Karpas-422 (cell line): ENCODE measurements at places on chromosomes 6 and 20.
A peak's percentile ranks its signal among the peaks of the same experiment; 100 is the strongest.

- DNase-seq, result peak; percentile 89
Observed at GRCh38 chr6:95280686-95281273, 296.6 kb upstream of the MANEA start.

- DNase-seq, result no peak
Observed at GRCh38 chr20:24443436-24443835, 26.0 kb upstream of the SYNDIG1 start.

- no peak for DNase-seq
Observed at GRCh38 chr6:112909781-112910180, 562.7 kb downstream of the RFPL4B start.

GRCh38 chr6:30590509-30590908 lies 19.3 kb downstream of the ABCF1 start:
- DNase-seq, result no peak

- DNase-seq, result peak; percentile 79
Observed at GRCh38 chr20:32902456-32903420, 44.0 kb downstream of the EFCAB8 start.

GRCh38 chr6:30769088-30769852 lies 24.9 kb upstream of the IER3 start:
- DNase-seq, result no peak

DNA sequence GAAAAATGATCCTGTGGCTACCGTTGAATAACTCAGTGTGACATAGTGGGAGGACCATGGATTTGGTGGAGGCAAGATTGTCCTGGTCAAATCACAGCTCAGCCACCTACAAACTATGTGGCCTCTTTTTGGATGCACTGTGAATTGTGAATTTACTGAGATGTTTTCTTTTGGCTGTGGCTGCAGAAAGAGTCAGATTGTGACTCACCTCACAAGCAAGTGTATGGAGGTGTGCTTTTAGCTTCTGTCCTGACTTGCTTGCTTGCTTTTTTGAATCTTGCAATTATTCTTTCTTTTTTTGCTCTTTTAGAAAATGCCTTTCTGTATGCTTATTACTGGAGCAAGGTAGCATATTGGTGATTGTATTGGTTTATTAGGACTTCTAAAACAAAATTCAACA lies 122.9 kb upstream of the FOXO3 start:
- no peak for DNase-seq

GRCh38 chr6:134217105-134217797 lies 100.7 kb downstream of the SGK1 start:
- no peak for DNase-seq

DNA sequence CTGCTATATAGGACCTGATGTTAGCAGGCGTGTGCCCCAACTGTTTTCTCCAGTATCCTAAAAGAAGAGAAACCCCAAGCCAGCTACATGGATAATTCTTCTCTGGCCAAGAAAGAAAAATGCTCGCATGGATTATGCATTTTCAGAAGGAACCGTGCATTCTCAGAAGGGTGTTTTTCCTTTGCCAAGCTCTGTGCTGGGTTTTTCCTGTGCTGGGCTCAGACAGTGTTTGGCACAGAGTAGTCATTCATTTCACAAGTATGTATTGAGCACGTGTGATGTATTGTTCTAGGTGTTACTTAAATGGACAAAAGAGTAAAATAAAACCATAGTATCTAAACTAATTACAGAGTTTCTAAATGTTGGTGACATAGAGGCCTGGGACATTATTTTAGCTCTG lies 62.7 kb upstream of the ZNF133 start:
- DNase-seq, result no peak

DNA sequence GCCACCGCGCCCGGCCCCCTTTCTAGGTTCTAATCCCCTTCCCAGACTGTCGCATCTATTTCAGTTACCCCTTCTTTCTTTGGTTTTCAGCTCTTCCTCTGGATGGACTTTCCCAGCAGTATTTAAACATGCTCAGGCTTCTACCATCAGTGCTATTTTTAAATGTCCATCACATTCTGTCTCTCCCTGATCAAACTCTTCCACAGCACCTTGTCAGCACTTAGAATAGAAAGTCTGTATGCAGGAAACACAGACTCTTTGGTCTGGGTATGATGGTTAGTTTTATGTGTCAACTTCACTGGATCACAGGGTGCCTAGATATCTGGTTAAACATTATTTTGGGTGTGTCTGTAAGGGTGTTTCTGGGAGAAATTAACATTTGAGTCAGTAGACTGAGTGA lies 297.8 kb upstream of the ECI2 start:
- no peak for DNase-seq

DNA sequence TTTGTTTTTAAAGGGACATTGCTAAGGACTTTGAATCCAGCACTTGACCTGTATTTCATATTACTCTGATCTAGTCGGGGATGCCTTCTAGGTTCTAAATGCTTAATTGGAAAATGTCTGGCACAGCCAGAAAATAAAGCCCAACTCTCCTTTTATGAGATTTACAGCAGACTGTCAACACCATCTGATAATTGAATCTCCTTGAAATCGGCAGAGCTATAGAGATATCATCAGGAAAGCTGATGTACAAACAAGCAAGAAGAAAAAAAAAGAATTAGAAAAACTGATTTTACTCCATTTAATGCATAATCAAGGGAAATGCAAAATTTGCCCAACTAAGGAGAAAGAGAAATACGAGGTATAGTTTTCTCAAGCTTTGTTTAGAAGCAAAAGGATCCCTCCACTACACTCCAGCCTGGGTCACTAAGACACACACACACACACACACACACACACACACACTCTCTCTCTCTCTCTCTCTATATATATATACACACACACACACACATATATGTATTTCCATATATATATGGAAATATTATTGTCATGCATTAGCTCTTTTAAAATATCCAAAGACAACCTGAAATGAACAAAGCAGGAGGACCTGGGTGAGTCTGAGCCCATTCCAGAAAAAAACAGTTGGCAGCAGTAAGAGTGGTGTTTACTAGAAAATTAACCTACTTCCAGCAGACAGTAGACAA lies 9.5 kb upstream of the FOXC1 start:
- no peak for DNase-seq

GRCh38 chr6:24441599-24441904 lies 38.8 kb downstream of the MRS2 start:
- no peak for DNase-seq

- peak; percentile 85 for DNase-seq
Observed at GRCh38 chr6:95091823-95092436, 485.4 kb upstream of the MANEA start.

GRCh38 chr6:167575158-167575696 lies 250.3 kb downstream of the TTLL2 start:
- DNase-seq, result no peak

DNA sequence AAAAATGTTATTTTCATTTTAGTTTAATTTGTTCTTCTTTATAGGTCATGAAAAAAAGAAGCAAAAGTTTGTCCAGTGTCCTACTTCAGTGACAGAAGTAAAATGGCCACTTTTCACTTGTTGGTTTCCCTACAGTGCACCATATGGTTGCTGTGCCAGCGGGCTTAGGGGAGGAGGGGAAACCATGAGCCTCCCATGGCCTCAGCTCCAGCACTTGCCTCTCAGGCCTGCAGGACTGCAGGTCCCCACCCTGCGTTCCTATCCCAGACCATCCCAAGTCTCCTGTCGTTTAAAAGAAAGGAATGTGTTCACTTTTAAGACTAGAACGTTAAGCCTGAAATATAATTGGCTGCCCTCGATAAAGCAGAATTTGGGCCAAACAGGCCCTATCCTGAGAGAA lies 210.0 kb upstream of the TAB2 start:
- no peak for DNase-seq

GRCh38 chr6:40011844-40012243 lies 77.6 kb upstream of the MOCS1 start:
- DNase-seq, result no peak

GRCh38 chr6:38164671-38165108 lies 345.2 kb downstream of the ZFAND3 start:
- DNase-seq, result no peak

GRCh38 chr20:62118113-62119043 lies 3.9 kb upstream of the LSM14B start:
- no peak for DNase-seq

DNA sequence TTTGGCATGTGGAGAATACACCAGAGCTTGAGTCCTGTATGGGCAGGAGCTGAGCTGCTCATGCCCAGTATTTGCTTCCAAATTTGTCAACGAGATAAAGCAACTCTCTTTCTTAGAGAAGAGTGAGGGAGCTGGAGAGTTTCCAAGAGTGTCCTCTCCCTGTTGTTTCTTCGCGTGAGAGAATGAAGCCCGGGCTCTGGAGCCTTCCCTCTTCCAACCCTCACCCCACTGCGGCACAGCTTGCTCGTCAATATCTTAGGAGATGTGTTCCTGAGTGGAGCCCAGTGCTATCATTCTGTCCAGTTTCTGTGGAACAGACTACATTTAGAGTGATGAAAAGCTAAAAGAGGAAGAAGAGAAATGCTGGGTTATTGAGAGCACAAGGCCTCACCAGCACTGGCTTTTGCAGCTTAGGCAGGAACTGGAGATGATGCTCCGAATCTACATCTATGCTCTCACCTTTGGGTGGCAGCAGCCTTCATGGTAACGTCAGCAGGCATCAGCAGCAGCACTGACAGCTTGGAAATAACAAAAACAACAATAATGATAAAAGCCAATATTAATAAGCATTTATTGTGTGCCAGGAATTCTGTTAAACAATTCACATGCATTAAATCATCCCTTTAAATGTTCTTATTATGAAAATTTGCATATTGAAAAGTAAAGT lies 66.5 kb upstream of the TFB1M start:
- DNase-seq, result peak; percentile 47

- peak; percentile 74 for DNase-seq
Observed at GRCh38 chr6:145214570-145214969, 520.8 kb downstream of the EPM2A start.

DNA sequence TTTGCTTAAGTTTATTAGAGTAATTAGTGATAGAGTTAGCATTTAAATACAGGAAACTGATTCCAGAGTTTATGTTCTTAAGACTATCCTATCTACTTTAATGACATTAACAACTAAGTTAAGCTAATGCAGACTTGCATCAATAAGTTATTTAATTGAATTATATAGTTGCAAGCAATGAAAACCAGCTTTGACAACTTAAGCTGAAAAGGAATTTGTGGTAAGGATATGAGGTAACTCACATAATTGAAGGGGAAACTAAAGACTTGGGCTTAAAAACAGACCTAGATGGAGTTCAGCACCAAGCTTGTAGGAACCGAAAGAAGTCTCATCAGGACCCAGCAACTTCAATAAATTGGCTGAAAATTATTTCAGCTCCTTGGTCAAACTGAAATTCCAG lies 222.3 kb downstream of the IBTK start:
- DNase-seq, result no peak

DNA sequence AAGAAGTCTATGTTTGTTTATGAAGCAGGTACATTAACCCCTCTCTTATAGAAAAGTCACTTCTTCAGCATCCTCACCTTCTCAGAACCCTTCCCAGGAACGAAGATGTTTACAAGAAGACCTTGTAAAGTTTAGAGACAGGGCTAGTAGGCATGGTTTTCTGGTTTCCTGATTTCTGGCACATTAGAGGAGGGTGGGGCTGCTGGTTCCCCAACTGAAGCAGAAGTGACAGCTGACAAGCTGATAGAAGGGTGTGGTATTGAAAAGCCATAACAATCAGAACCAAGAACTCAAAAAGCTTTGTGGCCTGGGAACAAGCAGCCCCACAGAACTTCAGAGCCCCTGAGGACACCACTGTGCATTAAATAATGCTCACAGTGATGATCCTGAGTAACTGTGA lies 91.2 kb downstream of the RTN4IP1 start:
- DNase-seq, result no peak

DNA sequence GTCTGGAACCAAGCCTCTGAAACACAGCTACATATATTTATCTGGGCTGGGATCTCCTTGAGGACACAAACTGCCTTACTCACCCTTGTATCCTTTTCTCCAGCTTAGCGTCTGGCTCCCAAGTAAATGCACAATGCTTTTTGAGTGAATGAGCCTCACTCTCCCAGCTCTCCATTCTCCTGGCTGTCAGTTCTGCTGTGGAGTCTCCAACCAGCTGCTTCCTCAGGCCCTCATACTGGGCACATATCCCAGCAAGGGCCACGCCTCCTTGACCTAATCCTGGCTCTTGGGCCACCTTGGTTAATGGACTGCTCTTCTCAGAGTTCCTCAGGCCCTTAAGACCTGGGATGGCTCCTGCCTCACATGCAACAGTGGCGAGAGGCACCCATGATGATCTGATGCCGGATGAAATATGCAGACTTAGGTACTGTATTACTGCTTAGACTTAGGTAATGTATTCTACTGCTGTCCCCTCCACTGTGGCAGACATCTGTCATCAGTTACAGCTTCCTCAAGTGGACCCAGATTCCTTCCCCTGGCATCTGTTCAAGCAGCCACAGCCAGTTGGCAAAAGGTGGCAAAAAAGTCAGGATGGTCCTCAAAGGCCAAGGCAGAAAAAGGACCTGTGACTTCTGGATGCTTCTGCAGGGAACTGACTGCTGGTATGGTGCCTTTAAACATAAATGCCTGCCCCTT lies 16.5 kb downstream of the SNHG17 start:
- DNase-seq, result no peak

- DNase-seq, result no peak
Observed at GRCh38 chr6:152720974-152721373, 23.3 kb downstream of the MYCT1 start.

GRCh38 chr6:42545226-42545773 lies 18.5 kb upstream of the UBR2 start:
- no peak for DNase-seq

DNA sequence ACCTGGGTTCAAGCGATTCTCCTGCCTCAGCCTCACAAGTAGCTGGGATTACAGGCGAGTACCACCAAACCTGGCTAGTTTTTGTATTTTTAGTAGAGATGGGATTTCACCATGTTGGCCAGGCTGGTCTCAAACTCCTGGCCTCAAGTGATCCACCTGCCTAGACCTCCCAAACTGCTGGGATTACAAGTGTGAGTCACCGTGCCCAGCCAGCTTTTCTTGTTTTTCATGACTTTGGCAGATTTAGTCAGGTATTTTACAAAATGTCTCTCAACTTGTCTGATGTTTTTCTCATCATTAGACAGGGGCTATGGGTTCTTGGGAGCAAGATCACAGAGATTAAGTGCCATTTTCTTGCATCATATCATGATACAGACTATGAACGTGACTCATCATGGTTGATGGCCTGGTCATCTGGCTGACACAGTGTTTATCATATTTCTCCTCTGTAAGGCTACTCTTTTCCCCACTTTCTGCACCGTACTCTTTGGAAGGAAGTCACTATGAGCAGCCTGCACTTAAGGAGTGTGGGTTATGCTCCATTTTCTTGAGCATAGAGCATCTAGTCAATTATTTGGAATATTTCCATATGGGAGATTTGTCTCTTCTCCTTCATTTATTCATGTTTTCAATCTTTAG lies 67.8 kb downstream of the RNF182 start:
- no peak for DNase-seq

DNA sequence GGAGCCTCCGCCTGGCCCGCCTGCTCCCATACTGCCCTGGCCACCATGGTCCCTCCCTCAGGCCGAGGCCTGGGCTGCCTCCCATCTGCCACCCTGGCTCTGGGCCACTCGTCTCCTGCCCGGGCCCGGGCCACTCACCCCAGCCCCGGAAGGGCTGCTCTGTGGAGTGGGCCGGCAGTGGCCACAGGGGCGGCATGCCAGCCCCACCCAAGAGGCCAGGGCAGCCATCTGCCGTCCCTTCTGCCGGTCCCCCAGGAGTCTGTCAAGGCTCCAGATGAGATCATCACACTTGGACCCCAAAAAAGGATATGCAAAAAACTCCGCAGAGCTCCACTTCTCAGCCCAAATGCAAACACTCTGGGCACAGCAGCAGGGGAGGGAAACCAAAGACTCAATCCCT lies 23.8 kb upstream of the TLDC2 start:
- DNase-seq, result peak; percentile 93
